Activated CD8-positive, alpha-beta T cell treated with anti-CD3 and anti-CD28 coated beads, Interleukin-2, amount 10 ng/mL, durations not matched to agents 7 days and 5 days (primary cell): ENCODE measurements at places on chromosomes 4 and X.

DNA sequence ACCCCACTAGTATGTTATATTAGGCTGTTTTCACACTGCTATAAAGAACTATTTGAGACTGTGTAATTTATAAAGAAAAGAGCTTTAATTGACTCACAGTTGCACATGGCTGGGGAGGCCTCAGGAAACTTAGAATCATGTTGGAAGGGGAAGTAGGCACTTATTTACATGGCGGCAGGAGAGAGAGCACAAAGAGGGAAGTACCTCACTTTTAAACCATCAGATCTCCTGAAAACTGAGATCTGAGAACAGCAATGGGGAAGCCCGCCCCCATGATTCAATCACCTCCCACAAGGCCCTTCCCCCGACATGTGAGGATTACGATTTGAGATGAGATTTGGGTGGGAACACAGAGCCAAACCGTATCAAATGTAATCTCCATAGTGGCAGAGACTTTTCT, 45.4 kb upstream of the XK start:
- H3K27me3 ChIP-seq: no peaks in the 10 kb centered on the region
- H3K36me3 ChIP-seq: no peaks in the 10 kb centered on the region
- H3K4me3 ChIP-seq: no peak overlapping the region
- H3K27ac ChIP-seq: no peak overlapping the region
- no peak for DNase-seq

DNA sequence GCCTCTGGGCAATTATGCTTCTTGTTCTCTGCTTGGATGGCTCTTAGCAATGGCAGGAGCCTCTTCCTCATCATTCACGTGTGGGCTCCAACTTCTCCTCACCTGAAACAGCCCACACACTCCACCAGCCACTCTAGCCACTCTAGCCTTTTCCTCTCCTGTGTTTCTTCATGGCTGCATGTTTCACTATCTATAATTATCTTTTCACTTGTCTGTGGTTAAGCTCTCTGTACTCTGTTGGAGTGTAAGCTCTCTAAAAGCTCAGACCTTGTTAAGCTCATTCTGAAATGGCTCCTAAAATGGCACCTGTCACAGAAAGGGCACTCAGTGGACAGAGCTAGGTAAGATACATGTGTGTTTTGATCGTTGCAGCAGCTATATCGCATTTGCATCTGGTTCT, 80.0 kb downstream of the SH3KBP1 start:
- peak overlapping the region; percentile 60 for H3K27ac ChIP-seq
- no peak overlapping the region for H3K4me3 ChIP-seq
- DNase-seq: no peak

DNA sequence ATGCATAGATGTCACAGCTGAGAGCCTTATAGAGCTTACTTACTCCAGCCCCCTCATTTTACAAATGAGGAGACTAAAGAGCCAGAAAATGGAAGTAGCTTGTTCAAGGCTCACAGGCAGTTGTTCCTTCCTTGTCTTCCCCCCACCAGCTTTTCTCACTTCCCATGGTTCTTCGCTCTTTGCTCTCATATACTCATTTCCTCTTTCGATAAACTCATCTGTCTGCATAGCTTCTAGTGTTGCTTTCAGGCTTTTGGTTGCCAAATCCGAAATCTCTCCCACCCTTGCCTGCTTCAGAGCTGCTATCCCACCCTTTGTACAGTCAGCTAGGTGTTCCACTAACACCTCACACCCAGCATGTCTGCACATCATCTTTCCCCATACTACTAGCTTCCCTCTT, 25.0 kb upstream of the GJB1 start:
- H3K27me3 ChIP-seq: no peaks in the 10 kb centered on the region
- H3K27ac ChIP-seq: peak overlapping the region; percentile 86

DNA sequence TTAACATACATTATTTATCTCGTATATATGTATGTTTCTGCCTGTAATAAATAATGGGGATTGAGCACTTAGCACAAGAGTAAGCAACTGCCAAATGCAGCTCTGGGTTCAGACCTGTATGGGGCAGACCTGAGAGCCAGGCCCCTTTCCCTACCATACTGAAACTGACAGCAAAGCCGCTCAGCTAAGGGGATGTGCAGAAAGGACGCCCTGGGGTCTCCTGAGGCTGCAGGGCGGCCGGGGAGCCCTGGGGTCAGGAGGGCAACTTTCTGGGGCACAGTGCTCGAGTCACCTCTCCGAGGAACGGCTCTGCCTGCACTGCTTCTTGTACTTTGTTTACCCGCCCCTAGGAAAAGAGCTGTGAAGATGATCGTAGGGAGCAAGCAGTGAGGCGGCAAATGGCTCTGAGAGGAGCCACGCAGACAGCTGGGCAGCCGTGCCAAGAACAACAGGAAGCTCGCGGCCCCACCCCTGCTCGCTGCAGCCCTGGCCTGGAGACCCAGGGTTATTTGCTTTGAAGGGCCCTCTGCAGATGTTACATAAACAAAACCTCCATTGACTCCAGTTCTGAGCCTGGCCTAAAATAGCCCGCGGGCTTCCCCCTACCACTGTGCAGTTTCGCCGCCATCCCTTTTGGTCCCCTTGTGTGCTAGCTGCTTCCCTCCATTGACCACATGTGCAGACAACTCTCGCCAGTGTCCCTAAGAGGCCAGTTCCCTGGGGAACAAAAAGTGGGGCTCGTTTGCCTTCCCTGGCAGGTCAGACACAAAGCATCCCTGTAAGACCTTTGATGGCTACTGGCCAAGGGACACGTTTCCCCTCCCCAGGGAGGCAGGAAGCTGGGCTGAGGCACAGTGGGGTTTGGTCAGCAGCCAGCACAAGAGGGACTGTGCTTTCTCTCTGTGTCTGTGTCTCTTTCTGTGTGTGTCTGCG, 111.3 kb upstream of the LNX1 start:
- peaks cover 11% of the 10 kb centered on the region for H3K4me1 ChIP-seq
- H3K27ac ChIP-seq: peak overlapping the region; percentile 13
- DNase-seq: peak; percentile 22
- H3K4me3 ChIP-seq: peak overlapping the region; percentile 29
- H3K36me3 ChIP-seq: no peaks in the 10 kb centered on the region

- no peaks in the 10 kb centered on the region for H3K4me1 ChIP-seq
- no peak overlapping the region for H3K4me3 ChIP-seq
- no peaks in the 10 kb centered on the region for H3K27me3 ChIP-seq
- no peak for DNase-seq
- H3K27ac ChIP-seq: no peak overlapping the region
- no peaks in the 10 kb centered on the region for H3K36me3 ChIP-seq
These were observed 70.9 kb upstream of the ARHGEF9 start for GRCh38 chrX:63855896-63856295.

DNA sequence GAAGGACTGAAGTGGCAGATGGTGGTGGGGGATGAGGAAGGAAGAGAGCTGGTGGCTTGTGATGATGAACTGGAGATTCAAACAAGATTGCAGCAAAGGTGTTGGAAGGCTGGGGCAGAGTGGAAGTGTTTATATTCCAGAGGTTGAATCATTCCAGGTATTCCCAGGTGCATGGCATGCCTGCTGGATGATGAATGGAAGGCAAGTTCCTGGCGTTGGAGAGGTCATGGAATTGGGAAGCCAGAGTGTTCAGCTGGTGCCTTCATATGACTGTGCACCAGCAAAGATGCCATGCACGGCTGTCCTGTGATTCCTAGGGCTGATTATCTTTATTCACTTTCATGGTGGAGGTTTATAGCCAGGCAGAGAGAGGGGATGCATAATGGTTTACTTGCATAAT, 135.8 kb upstream of the PUDP start:
- H3K4me1 ChIP-seq: no peaks in the 10 kb centered on the region
- no peak for DNase-seq
- no peak overlapping the region for H3K27ac ChIP-seq
- H3K27me3 ChIP-seq: no peaks in the 10 kb centered on the region

- H3K36me3 ChIP-seq: no peaks in the 10 kb centered on the region
- no peak overlapping the region for H3K27ac ChIP-seq
- DNase-seq: no peak
These were observed 437.6 kb downstream of the RAPGEF2 start for GRCh38 chr4:159540501-159540900.

DNA sequence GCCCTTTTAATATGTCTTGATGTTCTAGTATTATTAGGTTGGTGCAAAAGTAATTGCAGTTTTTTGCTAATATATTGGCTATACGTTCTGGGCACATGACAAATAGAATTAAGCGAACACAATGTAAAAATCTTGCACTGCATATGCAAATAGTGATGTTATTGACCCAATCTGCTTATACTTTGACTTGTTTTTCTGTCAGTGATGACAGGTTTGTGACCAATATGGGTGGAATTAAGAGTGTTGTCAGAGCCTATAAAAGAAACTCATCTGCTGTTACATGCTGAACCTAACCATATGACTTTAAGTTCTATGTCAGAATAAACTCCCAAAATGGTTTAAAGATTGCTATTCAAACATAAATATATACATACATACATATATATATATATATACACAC, 30.7 kb upstream of the HPGD start:
- DNase-seq: no peak
- H3K4me1 ChIP-seq: no peaks in the 10 kb centered on the region
- no peak overlapping the region for H3K27ac ChIP-seq
- peaks cover 2% of the 10 kb centered on the region for H3K27me3 ChIP-seq
- H3K36me3 ChIP-seq: no peaks in the 10 kb centered on the region
- no peak overlapping the region for H3K4me3 ChIP-seq

- DNase-seq: no peak
- H3K4me3 ChIP-seq: no peak overlapping the region
- H3K36me3 ChIP-seq: no peaks in the 10 kb centered on the region
- peaks cover 28% of the 10 kb centered on the region for H3K27me3 ChIP-seq
These were observed 4.1 kb downstream of the KDR start for GRCh38 chr4:55121246-55121645.

DNA sequence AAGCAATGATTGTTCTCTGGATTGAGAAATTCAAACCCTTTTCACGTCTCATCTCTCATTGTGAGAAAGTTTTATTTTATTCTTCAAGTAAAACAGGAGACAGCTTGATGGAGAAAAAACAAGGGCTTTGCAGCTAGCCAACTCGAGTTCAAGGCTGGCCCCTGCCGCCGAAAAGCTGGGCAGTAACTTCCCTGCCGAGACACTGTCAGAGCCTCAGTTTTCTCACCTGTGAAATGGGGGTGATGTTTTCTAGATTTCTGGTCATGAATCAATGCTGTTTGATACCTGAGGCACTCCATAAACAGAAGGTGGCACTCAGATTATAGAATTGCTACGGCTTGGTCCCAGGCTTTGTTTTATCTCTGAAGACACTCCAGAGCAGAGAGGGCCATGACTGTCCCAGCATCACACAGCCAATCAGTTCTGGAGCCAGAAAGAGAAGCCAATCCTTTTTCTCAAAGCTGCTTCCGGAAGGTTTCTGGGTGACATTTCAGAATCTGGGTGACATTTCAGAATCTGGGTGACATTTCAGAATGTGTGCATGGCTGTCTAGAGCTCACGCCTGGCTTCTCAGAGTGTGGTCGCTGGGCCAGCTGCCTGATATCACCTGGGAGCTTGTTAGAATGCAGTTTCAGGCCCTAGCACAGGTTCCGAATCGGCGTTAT, 33.2 kb downstream of the HMX1 start:
- no peaks in the 10 kb centered on the region for H3K4me1 ChIP-seq
- H3K27ac ChIP-seq: no peak overlapping the region
- no peak for DNase-seq
- H3K27me3 ChIP-seq: no peaks in the 10 kb centered on the region
- H3K36me3 ChIP-seq: no peaks in the 10 kb centered on the region

DNA sequence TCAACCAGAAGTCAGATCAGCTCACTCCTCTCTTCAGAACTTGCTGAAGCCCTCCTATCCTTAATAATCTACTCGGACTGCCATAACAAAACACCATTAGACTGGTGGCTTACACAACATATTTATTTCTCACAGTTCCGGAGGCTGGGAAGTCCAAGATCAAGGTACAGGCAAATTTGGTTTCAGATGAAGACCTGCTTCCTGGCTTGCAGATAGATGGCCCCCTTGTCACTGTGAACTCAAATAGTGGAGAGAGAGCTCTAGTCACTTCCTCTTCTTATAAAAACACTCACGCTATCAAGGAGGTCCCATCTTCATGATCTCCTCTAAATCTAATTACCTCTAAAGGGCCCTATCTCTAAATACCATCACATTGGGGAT, 125.1 kb downstream of the CAMK2D start:
- H3K27me3 ChIP-seq: no peaks in the 10 kb centered on the region
- peaks cover 10% of the 10 kb centered on the region for H3K36me3 ChIP-seq
- peak overlapping the region; percentile 88 for H3K27ac ChIP-seq
- DNase-seq: peak; percentile 51
- H3K4me1 ChIP-seq: peaks cover 45% of the 10 kb centered on the region

DNA sequence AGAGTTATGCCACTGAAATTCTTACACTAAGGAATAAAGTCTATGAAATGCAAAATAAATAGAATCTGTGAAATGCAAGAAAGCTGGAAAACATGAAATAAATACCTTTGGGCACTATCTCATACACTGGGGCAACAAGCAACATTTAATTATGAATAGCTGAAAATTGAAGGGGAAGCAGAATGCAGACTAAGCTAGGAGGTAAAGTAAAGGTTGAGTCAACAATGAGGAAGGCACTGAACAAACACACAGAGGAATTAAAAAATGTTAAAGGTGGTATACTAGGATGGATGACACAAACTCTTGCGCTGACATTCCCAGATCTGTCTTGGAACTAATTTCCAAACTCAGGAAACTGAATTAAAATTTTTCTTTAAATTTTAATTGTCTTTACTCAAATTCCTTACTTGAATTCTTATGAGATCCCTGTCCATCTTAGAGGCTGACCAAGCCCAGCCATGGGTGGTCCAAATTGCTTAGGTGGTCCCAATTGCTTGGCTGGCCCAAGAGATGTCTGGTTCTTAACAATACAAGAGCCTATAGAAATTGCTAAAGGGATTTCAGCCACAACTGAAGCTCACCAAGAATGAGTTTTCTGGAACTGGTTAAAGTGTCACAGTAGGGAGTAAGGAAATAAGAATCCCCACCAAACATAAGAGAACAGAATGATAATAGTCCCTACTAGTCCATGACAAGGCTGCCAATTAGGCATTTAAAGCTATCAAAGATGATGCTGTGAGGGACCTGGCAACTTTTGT, 41.3 kb upstream of the ZCCHC13 start:
- H3K27ac ChIP-seq: no peak overlapping the region
- H3K27me3 ChIP-seq: no peaks in the 10 kb centered on the region
- H3K36me3 ChIP-seq: peaks cover 34% of the 10 kb centered on the region
- H3K4me3 ChIP-seq: no peak overlapping the region
- no peaks in the 10 kb centered on the region for H3K4me1 ChIP-seq

DNA sequence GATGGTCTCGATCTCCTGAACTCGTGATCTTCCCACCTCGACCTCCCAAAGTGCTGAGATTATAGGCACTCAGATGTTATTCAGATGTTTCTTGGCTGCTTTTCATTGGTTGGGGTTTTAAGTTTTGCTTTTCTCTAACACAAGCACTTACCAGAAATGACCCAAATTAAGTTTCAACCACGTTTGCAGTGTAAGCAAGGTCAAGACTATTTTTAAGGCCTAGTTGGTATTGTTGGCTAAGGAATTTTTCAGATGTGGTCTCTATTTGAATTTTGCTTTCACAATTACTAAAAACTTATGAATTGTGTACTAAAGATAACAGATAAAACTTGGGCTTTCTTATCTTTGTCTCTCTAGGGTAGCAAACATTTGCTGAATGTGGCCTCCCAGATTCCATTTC, 1756.9 kb upstream of the TENM3 start:
- no peak overlapping the region for H3K4me3 ChIP-seq
- H3K27me3 ChIP-seq: no peaks in the 10 kb centered on the region
- no peak for DNase-seq
- H3K4me1 ChIP-seq: peaks cover 10% of the 10 kb centered on the region
- H3K27ac ChIP-seq: peak overlapping the region; percentile 68
- H3K36me3 ChIP-seq: peaks cover 5% of the 10 kb centered on the region
